ENCODE measurements at places on chromosomes 1 and 21.

DNA sequence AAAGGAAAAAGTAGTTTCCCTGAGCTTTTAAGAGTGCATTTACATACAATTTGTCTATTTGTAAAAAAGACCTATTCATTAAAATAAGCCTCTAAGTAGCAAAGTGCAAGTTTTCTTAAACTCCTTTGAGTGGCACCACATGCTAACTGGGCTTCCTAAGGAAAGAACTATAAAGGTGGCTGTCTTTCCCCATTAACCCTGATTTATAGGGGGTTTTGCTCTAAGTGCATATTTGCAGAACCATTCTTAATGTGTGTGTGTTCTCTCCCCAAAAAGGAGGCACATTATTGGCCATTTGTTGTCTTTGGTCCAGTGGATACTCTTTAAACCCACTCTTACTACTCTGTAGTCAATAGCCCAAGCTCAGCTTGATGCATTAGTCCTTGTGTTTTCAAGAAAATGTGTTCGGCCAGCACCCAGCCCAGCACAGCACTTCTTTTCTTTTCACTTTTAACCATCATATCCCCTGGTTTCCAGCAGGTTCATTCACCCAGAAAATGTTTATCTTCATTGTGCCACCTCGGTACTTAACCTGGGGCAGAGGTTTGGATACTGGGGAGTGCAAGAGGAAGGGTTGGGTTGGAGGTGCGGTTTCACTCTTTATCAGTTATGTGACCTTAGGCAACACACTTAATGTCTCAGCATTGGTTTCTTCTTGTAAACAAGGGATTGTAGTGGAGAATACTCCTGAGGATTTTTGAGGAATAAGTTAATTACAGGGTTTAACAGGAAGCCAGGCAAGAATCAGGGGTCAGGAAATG lies 161.9 kb upstream of the UBE2U start:
- DNase-seq: no peak

DNA sequence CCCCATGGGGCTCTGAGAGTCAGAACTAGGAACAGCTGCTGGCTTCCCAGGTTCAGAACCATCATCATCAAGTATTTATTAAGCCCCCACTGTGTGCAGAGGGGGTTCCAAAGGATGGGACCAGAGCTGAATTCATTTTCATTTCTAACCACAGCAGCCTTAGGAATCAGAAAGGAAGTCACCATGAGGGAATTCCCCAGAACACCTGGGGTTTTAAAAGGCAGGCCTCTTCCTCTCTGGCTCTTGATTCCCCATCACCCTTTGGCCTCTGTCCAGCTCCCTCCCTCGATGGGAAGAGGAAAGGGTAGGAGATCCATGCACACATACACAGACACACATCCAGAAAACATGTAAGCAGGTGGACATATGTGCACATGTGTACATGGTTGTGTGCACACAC lies 1.3 kb upstream of the KCNN3 start:
- DNase-seq: no peak

- DNase-seq: no peak
Observed at GRCh38 chr1:18333220-18333619, 147.5 kb upstream of the KLHDC7A start.

GRCh38 chr1:89271341-89272015 lies 1.2 kb downstream of the GBP5 start:
- no peak for DNase-seq

GRCh38 chr1:233714631-233715217 lies 100.8 kb downstream of the KCNK1 start:
- peak; percentile 73 for DNase-seq

- DNase-seq: no peak
Observed at GRCh38 chr1:94738371-94738770, 81.8 kb upstream of the SLC44A3 start.

DNA sequence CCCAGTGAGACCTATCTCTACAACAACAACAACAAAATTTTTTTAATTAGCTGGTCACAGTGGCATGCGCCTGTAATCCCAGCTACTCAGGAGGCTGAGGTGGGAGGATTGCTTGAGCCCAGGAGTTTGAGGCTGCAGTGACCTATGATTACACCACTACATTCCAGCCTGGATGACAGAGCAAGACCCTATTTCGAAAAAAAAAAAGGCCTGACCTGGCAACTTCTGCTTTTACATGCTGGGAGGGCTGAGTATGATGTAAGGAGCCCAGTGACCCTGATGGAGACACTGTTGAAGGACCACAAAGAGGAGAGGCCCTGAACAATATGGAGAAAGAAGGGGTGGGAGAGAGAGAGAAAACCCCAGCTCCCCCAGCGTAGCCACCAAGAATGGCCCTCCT lies 9.2 kb upstream of the VPS26C start:
- DNase-seq: no peak

GRCh38 chr1:245448975-245449431 lies 294.2 kb downstream of the KIF26B start:
- DNase-seq: no peak

GRCh38 chr1:232664844-232665777 lies 35.2 kb upstream of the SIPA1L2 start:
- no peak for DNase-seq

GRCh38 chr1:114026797-114027196 lies 47.5 kb downstream of the OLFML3 start:
- DNase-seq: no peak

DNA sequence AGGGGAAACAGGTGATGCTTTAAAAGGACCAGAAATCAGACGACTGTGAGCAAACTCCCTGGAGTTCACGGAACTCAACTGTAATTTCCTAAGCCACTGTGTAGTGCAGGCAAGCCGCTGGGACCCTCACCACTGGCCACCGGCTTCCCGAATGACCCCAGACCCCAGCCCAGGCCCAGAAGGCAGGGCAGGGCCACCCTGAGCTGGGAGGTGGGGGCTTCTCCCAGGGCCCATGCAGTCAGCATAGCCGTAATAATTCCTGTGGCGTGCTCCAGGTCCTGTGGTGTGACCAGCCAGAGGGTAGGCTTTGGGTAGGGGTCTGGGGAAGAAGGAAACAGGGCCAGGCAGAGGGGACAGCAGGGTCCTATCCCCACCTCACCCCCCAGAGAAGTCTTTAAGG lies 3.5 kb upstream of the ARF1 start:
- no peak for DNase-seq

DNA sequence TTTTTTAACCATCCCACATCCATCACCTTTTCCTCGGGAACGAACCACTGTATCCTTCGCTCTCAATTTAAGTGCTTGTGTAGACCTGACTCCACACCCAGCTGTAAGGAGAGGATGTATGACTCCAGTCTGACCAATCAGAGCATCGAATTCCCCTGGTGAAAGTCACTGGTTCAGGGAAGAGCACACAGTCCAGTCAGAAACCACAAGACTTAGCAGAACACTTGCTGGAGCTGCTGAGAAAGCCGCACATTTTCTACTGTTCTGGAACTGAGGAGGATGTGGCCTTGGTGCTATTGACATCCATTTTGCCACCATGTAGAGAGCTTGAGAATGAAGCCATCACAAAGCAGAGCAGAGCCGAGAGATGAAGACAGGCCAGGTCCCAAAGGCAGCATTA lies 59.9 kb upstream of the CNN3 start:
- DNase-seq: no peak

DNA sequence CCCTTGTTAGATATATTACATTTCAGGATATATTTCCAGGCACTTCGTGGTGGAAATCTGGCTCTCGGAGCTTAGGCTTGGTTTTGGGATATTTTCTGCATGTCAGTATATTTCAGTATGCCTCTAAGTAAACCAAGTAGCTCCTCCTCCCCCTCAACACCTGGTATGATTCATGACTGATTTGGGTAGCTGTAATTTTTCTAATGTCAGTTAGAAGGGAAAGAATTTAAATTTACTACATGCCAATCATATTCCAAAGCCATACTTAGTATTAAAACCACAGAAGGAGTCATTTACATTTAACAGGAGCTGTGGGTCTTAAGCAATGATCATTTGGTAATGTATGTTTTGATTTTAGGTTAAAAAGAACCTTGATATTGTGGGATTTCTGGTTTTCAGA lies 40.6 kb downstream of the ST6GALNAC3 start:
- DNase-seq: no peak

DNA sequence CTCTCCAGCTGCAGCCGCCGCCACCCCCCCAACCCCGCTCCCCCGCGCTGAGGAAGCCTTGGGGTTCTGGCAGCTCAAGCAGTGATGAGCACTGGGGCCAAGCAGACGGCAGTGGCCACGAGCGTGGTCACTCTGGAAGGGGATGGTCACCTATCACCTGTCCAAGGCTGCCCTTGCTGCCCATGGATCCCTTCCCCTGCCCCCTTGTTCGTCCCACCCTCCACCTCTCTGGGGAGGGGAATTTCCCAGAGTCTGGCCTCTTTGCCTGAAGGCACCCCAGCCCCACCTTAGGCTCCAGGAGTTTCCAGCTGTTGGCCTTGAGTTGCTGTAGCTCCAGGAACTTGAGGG lies 7.2 kb upstream of the SMIM12 start:
- DNase-seq: no peak

DNA sequence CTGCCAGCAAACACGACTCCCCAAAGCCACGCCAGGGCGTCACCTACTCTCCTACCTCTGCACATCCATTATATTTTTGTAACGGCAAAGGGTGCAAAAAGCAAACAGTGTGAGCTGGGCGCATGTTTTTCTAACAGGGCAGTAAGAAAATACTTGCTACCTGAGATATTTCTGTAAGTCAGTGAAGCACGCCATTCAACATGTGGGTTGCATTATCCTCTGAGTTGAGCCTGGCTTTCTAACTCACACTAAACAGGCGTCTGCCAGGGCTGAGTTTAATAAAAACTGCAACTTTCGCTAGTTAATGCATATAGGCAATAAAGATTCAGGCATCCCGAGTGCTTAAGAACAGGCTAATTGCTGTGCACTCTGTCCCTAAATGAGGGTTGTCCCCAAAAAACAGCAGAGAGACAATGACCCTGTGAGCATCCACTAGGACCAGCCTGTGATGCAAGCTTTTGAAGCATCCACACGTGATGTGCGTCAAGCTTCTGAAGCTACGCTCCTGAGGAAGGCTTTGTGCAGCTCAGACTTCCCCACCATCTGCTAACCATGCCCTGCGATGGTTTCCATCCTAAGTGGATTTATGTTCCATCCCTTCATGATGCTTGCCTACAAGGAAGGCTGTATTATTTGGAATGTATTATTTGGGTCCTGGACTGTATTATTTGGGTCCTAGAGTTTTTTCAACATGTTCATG lies 70.0 kb upstream of the SIM2 start:
- DNase-seq: no peak

- no peak for DNase-seq
Observed at GRCh38 chr21:27129694-27130093, 162.8 kb upstream of the ADAMTS5 start.

DNA sequence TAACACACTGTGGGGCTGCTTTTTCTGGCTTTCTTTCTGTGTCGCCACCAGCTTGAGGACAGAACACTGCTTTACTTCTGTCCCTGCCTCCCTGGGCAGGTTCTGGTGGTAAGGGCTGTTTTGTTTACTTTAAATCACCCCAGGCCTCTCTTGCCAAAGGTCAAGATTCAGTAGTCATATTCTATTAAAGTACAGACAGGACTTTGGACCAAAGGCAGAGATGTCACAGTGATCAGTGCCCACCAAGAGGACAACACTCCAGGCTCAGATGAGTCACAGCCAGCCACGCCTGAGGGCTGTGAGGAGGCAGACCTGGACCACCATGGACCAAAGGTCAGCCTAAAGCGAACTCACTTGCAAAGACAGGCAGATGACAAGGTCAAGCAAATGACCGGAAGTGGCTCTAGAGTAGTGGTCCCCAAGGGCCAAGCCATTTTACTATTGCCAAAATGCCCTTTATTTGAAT lies 200.0 kb downstream of the RHOU start:
- no peak for DNase-seq

- no peak for DNase-seq
Observed at GRCh38 chr1:86965827-86966182, 51.4 kb downstream of the HS2ST1 start.

- DNase-seq: no peak
Observed at GRCh38 chr1:201038186-201038876, 14.8 kb upstream of the KIF21B start.

DNA sequence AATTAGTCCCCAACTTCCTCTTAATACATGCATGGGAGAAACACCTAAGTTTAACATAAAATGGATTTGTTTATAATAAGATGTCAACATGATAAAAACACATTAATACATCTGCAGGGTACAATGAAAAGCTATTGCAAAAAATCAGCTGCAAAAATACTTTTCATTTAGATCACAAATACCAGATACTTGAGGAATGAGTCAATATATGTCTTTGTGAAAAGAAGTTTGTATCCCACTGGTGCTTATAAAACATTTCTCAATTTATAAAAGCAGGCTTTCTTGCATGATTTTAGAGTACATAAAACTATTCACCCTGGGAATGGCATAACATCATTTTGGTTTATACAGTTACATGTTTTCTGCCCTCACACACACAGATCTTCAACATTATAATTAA lies 18.6 kb upstream of the PRKAA2 start:
- no peak for DNase-seq

GRCh38 chr1:56868761-56869160 lies 14.2 kb downstream of the C8A start:
- no peak for DNase-seq

DNA sequence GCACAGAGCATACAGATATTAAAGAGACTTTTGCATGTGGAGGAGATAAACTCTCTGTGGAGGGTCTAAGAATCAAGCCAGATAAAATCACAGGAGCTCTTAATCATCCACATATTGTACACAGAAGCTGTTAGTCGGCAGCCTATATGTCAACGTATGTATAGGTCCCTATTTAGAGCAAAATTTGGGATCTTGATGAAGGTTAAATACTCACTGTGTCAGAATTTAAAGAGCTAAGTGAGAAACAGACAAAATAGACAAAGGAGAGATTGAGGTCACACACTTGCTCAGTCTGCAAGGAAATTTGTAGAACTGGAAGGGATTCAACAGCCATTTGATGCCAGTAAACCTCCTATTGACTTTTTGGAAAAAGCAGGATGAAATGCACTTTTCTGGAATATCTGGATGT lies 4.1 kb upstream of the IRF2BP2 start:
- DNase-seq: peak; percentile 41

DNA sequence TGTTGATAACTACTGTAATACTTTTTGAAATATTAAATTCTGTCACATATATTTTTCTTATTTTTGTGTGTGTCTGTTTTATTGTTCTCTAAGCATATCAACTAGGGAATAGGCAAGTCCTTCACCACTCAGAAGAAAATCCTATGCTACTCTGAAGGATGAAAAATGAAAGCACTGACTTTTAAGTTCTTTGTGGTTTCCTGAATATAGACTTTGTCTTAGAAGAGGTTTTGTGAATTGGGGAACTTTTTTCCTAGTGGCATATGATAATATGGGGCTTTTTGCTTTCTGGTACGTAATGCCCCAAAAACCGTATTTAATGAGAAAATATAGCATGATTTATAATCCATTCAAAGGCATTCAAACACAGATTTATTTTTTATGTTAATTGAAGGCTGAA lies 136.0 kb downstream of the SNX7 start:
- no peak for DNase-seq

GRCh38 chr1:229152311-229152710 lies 118.6 kb upstream of the RAB4A start:
- no peak for DNase-seq

- DNase-seq: no peak
Observed at GRCh38 chr1:101081496-101082488, 56.2 kb upstream of the DPH5 start.

All from NCI-H2081 (cell line).